ENCODE measurements at places on chromosomes 7 and 10.

GRCh38 chr10:119724593-119725516 is 995 bp upstream of the INPP5F start:
- DNase-seq, result no peak

- DNase-seq, result no peak
These were observed 3.2 kb upstream of the MRPS24 start for GRCh38 chr7:43872406-43873110.

- no peak for DNase-seq
These were observed 1189.5 kb downstream of the GATA3 start for GRCh38 chr10:9243941-9244411.

DNA sequence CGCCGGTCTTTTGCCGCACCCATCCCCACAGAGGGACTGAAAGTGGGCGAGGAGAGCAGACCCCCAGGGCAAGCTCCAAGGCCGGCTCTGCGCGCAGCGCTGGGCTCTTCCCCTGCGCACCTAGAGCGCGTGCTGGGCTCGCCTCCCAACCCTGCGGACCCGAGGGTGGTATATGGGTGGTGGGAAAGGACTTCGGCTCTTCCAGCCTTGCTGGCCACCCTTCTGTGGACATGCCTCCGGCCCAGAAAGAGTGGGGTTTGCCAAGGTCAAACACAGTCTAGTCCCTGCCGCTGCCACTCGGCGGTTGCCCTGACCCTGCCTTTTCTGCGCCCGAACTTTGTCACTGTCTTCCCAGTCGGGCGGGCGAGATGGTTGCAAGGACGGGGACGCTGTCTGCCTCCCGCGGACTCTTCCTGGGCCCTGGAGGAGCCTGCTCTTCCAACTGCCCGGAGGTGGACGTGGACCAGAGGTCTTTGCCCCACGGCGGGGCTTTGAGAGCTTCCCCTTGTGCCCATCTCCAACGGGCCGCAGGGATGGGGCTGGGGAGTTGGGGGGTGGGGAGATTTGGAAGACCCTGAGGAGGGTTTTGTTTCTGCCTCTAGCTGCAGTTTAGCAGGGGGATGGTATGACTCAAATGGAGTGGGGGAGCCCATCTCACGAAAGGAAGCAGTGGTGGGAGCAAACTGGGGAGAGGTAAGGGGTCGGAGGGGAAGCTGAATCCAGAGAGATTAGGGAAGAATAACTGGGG is 1.5 kb downstream of the ADCY1 start:
- DNase-seq, result no peak

DNA sequence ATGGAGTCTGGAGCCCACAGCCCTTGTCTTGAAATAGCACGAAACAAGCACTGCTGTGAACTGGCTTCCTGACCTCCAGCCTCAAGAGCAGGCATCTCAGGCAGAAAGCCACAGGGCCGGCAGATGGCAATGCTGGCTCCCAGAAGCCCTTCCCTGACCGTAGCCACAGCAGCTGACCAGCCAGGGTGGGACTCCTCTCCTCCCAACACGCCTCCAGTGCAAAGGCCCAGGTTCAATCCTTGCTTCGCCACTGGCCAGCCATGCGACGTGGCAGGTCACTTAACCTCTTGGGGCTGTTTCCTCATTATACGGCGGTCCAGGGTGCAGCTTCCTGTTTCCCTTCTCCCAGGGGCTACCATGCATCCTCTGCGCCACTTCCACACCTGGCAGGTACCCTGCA is 12.8 kb downstream of the PRKAG2 start:
- no peak for DNase-seq

DNA sequence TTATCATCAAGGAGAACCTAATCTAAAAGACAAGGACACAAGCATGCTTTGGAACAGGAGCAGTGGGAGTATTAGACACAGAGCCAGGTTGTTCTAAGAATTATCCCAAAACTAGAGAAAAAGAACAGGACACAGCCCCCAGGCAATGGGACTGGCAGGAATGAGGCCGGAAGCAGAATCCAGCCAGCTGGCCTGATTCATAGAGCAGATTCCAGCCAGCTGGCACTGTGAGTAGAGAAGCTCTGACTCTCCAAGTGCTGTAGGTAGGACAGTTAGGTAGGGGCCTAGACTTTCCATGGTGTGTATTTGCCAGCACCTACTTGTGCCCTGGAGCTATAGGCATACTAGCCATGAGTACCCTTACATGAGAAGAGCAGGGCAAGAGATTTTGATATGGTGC is 13.3 kb upstream of the RAB18 start:
- DNase-seq, result no peak
